ENCODE measurements at places on chromosomes 2 and 18. TPM values are rescaled to one million over a fixed set of nuclear protein-coding genes. Genes with fewer than 3 reads are reported as not detected.
A peak's percentile ranks its signal among the peaks of the same experiment; 100 is the strongest.

DNA sequence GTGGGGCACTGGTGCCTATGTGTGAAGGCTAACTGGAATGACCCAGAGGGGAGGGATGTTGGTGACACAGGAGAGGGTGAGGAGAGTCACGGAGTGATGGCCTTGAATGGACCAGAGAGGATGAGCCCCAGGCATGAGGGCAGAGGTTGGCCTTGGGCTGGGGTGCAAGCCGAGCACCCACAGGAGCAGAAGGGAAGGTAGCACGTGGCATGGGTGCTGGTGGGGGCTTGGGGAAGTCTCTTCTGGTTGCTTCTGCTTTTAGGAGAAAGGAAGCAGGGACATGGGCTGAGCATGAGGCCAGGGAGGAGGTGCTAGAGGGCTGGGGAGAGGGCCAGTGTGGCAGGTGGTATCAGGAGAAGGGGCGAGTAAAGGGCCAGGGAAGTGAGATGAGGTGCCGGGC lies 183.8 kb downstream of the DYSF start:
- DNase-seq = no peak

GRCh38 chr2:28626891-28627421 lies 124.7 kb upstream of the PPP1CB start:
- peak; percentile 73 for DNase-seq

DNA sequence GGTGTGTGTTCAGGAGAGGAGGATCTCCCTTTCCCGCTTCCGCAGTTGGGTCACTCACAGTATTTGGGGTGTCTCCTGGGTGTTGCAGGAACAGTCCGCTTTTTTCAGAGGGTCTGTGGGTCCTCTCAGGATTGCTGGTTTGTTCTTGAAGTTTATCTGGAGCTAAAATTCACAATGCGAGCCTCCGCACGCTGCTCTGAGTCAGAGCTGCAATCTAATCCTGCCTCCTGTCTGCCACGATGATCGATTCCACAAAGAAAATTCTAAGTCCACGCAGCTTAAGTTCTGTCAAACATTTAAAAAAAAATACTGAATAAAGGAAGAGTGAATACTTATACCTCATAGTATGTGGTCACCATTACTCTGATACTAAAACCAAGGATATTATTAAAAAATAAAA lies 76.5 kb downstream of the RAD51AP2 start:
- no peak for DNase-seq

Gene EDAR
- not detected for total RNA-seq

Data from posterior vena cava (tissue), 2 donors.